Cardiac fibroblast (primary cell): ENCODE measurements at places on chromosomes 13 and 19.

GRCh38 chr13:49146950-49147355 is 73.2 kb upstream of the MLNR start:
- DNase-seq, result peak; percentile 64

GRCh38 chr19:11227195-11227886 is 12.1 kb upstream of the ANGPTL8 start:
- no peak for DNase-seq

GRCh38 chr13:21365574-21365973 is 93.5 kb downstream of the ZDHHC20 start:
- DNase-seq, result no peak

GRCh38 chr13:53276265-53276664 is 247.7 kb downstream of the OLFM4 start:
- DNase-seq, result no peak

DNA sequence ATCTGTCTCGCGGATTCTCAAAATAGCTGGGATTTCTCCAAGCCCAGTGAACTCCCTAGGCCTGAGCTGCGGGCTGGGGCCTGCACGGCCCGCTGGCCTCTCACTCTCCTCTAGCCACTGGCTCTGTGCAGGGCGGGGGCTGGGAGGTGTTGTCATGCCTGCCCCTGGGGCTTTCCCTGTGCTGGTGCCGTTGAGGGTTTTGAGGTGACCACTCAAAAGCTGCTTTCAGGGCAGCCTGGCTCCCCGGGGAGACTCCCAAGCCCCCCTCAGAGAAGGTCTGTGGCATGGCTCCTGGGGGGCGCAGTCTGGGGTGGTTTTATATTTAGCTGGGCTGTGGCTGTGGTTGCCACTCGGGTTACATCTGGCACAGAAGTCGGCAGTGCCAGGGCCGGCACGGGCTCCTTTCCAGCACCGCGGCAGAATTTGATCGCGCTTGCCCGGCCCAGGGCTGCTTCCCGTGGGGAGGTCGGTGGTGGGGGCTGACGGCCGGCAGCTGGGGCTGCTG is 10.0 kb downstream of the NDUFB7 start:
- peak; percentile 37 for DNase-seq

GRCh38 chr13:110102053-110102452 is 204.9 kb downstream of the COL4A1 start:
- DNase-seq, result no peak

GRCh38 chr13:113658836-113659235 is 838 bp upstream of the ATP4B start:
- DNase-seq, result no peak

DNA sequence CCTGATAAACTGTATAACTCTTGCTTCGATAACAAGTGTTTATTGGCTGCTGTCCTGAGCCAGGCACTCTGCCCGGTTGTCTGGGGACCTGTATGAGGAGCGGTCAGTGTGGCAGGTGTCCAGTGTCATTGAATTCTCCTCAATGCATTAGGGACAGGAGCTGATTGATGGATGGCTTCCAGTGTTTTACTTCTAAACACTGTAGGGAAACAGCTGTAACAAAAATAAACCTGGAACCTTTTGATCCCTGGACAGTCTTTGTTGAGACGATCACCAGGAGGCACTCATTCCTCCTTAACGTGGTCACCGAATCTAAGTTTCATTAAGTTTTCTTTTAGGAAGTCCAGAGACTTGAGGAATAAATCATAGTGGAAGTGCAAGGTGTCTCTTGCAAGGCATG is 17.9 kb downstream of the UBAC2 start:
- no peak for DNase-seq

- DNase-seq, result no peak
Measured at GRCh38 chr19:30385666-30386065, 13.5 kb downstream of the ZNF536 start.

DNA sequence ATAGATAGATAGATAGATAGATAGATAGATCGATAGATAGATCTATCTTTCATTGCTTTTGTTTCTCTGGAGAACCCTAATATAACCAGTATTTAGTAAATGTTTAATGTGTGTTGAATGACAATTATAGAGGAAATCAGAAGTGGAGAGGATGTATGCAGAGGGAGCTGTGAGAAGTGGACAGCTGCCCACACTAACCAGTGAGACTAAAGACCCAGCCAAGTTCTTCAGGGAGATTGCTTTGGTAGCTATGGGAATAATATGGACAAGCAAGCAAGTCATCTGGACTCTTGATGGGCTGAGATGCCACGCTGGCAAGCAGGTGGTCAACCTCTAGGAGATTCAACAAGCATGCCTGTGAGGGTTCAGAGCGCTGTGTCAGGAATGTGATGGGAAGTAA is 14.9 kb upstream of the INTS6 start:
- no peak for DNase-seq

DNA sequence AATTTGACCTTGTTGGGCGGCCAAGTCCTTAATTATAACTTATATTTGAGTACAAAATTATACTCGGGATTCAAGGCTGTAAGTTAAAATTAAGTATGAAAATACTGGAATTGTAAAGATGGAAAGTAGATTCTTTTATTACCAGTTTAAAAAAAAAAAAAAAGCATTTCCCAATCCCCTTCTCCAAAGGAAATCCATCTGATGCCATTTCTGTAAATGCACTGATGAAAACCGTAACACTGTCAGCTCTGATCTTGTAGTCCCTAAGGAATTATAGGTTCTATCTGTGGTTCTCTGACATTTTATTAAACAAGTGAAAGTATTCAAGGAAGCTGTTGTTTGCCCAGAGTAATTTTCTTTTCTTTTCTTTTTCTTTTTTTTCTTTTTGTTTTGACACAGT is 41.6 kb upstream of the HNRNPA1L2 start:
- peak; percentile 28 for DNase-seq

DNA sequence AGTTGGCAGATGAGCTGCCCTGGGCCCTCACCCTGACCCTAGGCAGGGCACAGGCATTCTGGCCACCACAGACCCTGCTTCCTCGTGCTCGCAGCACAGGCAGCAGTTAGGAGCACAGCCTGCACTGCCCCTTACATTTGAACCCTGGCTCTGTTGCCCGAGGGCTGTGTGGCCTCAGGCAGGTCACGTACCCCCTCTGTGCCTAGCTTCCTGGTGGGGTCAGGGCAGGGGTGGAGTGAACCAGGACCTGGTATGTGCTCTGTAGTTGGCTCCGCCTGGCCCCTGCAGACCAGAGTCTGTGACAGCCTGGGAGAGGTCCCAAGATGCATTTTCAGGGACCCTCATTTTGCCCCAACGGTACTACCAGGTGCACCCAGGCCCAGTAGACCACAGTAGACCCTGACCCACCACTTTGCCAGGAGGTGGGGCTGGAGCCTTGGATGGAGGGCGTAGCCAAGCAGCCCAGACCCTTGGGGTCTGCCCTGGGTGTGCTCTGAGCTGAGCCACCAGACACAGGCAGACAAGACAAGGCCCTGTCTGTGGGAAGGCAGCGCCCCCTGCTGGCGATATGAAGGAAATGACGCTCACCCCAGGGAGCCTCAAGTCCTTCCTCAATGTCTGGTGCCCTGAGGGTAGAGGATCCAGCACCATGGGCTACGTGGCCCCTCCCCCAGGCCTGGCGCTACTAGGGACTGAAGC is 9.1 kb downstream of the LYL1 start:
- peak; percentile 89 for DNase-seq

DNA sequence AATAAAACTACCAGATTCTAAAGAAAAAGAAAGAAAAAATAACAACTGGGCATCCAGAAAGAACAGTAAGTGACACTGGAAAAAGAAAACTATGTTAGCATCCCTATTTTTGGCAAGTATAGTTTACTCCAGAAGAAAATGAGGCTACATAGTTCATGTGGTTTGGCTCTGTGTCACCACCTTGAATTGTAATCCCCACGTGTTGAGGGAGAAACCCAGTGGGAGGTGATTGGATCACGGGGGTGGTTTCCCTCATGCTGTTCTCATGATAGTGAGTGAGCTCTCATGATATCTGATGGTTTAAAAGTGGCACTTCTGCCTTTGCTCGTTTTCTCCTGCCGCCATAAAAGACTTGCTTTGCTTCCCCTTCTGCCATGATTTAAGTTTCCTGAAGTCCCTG is 76.9 kb downstream of the ITGBL1 start:
- DNase-seq, result peak; percentile 88

GRCh38 chr13:24184265-24184841 is 23.8 kb downstream of the SPATA13 start:
- no peak for DNase-seq

- DNase-seq, result no peak
Measured at GRCh38 chr13:114283576-114283975, 2.2 kb downstream of the UPF3A start.

GRCh38 chr13:36068566-36068965 is 62.6 kb downstream of the DCLK1 start:
- DNase-seq, result no peak

DNA sequence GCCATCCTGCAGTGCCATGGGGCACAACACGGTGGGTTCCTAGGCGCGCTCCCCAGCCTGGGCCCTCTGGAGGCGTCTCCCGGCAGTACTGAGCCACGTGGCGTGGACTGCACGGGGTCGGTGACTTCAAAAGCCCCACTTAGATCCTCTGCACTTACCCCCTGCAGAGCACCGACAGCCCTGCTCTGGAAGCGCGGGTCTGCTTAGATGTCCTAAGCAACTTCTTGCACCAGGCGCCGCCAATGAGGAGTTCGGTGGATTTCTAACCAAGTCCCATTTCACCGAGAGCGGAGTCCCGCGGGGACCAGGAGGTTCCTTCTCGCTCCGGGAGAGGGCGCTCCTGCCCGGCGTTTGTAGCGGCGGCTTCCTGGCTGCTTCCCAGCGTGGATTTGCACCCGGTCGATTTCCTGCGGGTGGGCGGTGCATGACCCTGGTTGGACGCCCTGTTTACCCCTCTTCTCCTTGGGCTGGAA is 25.2 kb upstream of the ZNF845 start:
- no peak for DNase-seq

DNA sequence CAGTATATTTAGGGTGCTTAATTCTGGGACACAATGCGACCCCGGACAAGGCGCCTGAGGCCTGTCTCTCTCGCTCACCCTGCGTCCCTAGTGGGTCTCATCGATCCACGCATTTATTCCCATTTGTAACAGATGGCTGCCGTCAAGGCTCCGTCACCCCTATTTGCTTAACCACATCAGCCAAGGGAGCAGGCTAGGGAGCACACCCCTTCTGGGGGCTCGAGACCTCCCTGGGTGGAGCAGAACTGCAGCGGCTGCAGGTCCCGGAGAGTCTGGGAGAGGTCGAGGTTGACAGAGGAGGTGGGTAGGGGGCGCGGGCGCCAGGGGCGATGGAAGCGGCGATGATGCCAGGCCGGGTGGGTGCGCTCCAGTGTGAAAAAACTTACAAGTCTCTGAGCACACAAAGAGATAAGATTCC is 507 bp downstream of the ALG5 start:
- DNase-seq, result peak; percentile 16

- no peak for DNase-seq
Measured at GRCh38 chr19:5785423-5785822, 877 bp upstream of the PRR22 start.

- DNase-seq, result no peak
Measured at GRCh38 chr13:94346261-94347019, 133.0 kb downstream of the DCT start.
